CD4-positive, alpha-beta T cell treated with Interleukin-17A for 4 hours (primary cell): ENCODE measurements at places on chromosomes 5 and 9.

GRCh38 chr9:120394058-120394669 lies 185.8 kb downstream of the CDK5RAP2 start:
- peak; percentile 41 for DNase-seq

DNA sequence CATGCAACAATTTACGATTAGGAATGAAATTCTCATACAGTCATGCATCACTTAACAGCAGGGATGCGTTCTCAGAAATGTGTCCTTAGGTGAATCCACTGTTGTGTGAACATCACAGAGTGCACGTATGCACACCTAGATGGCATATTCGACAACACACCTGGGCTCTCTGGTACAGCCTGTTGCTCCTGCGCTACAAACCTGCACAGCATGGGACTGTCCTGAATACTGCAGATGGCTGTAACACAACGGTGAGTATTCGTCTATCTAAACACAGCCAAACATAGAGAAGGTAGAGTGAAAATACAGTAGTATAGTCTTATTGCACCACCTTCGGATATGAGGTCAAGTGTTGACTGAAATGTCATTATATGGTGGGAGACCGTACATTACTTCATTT lies 44.0 kb upstream of the LCP2 start:
- DNase-seq: no peak

DNA sequence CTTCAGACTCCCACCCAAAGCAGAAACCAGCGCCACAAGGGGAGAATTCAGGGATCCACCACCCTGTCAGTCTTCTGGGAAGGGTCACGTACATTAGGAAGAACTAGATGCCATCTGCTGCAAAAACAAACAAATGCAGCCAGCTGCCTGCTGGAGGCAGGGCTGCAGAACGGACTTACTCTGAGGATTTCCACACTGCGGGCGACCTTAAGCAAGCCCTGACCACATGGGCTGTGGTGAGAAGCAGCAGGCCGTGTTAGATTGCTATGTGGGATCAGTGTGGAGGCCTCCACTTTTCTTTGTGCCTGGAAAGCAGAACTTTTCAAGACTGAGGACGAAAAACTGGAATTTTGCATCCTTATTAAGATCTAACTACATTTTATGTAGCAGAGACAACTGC lies 13.4 kb upstream of the LTC4S start:
- DNase-seq: no peak

DNA sequence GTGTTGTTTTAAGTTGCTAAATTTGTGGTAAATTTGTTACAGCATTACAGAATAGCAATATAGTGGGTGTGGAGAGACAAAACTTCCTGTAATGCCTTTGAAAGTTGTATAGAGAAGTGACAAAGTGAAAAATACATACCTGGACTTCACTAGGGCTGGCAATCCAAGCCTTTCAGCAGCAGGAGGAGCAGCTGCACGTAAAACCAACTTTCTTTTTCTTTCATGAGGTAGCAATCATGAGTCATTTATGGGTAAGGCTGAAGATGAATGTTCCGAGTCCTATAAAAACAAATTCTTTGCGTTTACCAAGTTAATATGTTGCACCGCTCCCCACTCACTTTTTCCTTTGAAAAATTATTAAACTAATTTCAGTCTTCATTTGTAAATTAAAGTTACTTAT lies 1138.2 kb downstream of the TAF11L14 start:
- DNase-seq: no peak

DNA sequence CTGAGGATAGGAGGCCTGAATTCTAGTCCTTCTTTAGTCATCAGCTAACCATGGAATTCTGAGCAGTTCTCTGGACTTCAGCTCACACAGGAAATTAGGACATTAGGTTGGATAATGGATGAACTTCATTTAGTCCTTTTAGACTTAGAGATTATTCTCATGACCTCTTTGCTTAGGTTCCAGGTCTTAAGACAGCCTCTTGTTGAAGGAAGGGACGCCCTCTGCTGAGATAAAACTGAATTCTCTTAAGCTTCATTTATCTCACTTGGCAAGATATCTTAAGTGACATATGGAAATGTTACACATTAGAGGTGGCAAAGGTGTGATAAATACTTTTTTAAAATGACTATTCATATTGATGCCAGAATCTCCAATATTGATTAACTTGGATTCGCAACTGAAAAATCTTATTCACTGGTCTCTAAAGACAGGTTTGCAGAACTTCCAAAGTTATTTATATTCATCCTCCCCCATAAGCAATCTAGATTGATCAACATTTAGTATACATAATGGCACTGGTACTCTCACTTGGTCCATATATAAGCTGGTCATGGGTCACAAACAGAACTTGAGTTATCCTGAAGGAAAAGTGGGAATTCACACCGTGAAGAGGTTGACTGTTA lies 16.9 kb upstream of the ZNF366 start:
- DNase-seq: no peak

- no peak for DNase-seq
Observed at GRCh38 chr5:75460942-75461610, 50.4 kb downstream of the CERT1 start.

GRCh38 chr5:138051441-138052296 lies 18.8 kb upstream of the FAM13B start:
- DNase-seq: no peak

DNA sequence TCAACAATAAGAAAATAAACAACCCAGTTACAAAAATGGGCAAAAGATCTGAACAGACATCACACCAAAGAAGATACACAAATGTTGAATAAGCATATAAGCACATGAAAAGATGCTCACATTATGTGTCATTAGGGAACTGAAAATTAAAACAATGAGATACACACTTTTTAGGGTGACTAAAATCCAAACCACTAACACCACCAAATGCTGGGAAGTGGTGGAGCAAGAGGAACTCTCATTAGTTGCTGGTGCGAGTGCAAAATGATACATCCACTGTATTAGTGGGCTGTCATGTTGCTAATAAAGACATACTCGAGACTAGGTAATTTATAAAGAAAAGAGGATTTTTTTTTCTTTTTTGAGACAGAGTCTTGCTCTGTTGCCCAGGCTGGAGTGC lies 329.1 kb downstream of the TMEM38B start:
- no peak for DNase-seq

DNA sequence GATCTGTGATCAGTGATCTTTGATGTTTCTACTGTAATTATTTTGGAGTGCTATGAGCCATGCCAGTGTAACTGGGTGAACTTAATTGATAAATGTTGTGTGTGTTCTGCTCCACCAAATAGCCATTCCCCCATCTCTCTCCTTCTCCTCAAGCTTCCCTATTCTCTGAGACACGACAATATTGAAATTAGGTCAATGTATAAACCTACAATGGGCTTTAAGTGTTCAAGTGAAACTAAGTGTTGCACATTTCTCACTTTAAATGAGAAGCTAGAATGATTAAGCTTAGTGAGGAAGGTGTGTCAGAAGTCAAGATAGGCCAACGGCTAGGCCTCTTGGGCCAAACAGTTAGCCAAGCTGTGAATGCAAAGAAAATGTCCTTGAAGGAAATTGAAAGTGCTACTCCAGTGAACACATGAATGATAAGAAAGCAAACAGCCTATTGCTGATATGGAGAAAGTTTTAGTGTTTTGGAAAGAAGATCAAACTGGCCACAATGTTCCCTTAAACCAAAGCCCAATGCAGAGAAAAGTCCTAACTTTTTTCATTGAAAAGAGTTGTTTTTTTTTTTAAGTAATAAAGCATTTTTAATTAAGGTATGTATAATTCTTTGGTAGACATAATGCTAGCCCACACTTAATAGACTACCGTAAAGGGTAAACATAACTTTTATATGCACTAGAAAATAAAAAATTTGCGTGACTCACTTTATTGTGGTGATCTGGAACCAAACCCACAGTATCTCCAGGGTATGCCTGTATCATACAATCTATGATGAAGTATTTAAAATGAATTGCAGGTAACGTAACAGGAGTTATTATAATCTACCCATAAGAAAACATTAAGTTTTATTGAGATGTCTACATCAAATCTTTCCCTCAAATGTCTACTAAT lies 42.5 kb upstream of the ALDH1A1 start:
- DNase-seq: no peak

DNA sequence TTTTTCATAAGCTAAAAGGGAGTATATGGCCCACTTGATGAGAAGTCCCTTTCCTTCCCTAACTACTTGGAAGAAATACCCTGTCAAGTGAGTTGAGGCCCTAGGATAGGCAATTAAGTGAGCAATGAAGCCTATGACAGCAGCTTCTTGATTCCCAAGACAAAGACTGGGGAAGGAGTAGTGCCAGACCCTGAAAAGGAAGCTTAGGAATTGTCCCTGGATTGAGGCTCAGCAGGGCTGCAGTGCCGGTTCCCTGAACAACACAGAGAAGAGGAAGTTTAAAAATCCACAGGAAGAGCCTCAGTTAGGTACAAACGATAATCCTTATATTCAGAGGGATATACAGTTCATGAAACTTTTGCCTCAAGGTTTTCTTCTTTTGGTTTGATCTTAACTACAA lies 61.8 kb upstream of the RAD23B start:
- DNase-seq: no peak

GRCh38 chr5:176712546-176713304 lies 65.4 kb downstream of the TSPAN17 start:
- no peak for DNase-seq

DNA sequence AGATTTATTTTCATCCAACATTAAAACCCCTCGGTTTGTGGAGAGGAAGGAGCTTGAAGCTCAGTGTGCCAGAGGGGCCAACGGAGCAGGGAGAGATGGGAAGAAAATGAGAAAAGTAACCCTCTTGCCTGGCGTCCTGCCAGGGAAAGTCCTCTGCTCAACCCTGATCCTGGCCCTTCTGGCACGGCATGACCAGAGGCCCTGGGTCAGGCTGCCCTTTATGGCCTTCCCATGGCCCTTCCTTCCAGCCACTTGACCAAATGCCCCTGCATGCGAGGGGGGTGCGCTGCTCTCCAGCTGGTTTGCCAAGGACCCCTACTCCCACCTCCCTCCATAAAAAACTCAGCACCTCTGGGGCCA lies 43.8 kb downstream of the SPRY4 start:
- no peak for DNase-seq

DNA sequence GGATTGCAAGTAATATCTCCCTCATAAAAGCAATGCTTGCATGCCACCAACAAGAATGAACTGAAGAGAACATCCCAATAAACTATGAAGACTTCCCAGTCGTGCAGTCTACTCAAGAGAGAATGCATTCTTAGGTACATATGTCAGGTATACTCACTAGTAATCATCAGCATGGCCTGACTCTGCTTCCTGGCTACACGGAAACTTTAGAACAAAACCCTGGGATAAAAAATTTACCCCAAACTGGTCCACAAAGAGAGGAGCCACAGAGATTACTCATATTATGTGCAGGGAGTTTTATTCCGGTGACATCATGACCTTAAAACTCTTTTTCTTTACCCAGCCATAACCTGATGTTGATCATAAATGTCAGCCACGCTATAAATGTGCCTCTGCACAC lies 57.5 kb upstream of the PAPPA start:
- DNase-seq: no peak

DNA sequence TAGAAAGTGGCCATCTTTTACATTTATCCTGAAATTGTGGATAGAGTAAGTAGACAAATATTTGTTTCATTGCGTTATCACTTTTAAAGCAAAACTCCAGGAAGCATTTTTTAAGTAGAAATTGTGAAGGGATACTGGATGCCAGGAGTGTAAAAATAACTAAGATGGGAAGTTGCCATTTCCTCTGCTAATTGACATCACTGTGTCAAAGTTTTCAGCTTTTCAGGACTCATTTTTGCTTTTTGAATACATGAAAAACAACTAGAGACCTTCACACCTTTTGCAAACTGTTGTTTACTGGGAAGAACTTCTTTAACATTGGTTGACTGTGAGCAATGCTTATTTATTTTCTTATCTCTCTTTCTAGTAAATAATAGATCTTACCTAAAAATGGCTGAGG lies 337.5 kb downstream of the NR2F1-AS1 start:
- DNase-seq: no peak

DNA sequence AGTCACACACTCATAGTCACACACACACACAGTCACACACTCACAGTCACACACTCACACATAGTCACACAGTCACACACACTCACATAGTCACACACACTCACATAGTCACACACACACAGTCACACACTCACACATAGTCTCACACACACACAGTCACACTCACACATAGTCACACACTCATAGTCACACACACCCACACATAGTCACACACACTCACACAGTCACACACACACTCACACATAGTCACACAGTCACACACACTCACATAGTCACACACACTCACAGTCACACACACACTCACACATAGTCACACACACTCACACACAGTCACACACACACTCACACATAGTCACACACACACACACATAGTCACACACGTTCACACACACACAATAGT lies 4.1 kb downstream of the OLFM1 start:
- no peak for DNase-seq

- no peak for DNase-seq
Observed at GRCh38 chr9:128940271-128940921, 7.0 kb downstream of the DOLK start.

- DNase-seq: peak; percentile 75
Observed at GRCh38 chr9:129208207-129209032, 30.4 kb upstream of the IER5L start.

DNA sequence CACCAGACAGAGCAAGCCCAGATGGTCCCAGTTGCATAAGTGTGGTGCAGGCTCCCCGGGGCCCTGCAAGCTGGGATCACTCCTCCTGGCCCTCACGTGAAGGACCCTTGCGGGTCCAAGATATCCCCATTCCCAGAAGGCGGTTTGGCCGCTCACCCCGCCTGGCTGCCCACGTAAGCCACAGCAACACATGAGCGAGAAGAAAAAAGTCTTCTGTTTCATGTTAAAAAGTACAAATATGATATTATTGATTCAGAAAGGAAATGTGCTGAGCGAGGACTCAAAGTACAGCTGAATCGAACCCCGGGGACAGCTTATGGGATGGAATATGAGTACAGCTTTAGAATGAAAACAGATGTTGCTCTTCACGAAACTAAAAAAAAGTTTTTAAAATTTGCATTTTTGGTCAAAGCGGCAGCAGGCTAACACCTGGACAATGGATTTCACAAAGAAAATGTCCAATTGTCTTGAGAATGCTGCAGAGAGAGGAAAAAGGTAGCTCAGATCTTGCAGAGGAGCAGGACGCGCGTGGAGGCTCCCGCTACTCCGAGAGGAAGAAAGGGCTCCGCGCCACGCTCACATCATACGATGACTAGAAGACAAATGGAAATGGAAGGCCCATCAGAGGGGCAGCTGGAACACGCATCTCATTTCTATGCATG lies 427.6 kb downstream of the IRX1 start:
- DNase-seq: no peak

DNA sequence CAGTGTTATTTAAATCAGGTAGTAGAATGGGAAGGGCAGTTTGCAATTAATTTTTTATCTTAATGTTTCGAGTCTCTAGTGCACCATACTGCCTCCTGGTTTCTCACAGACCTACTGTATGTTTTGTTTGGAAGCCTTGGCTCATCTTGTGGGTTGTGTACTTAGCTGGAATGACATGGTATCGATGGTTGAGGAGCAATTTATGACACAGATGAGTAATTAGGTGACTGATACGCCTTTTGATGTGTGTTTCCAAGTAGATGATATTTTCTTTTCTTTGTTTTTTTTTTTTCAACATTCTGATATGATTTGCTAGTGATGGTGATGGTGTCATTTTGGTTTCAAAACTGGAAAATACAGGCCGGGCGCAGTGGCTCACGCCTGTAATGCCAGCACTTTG lies 16.1 kb downstream of the BASP1 start:
- DNase-seq: no peak

- no peak for DNase-seq
Observed at GRCh38 chr5:113202746-113203716, 226.4 kb downstream of the DCP2 start.

GRCh38 chr9:113446323-113446740 lies 17.2 kb upstream of the RGS3 start:
- peak; percentile 21 for DNase-seq
